ENCODE measurements at places on chromosomes 6 and 20.

- DNase-seq, result no peak
Observed at GRCh38 chr20:54995553-54995952, 520.2 kb downstream of the DOK5 start.

- DNase-seq, result no peak
Observed at GRCh38 chr20:15297059-15297875, 959.9 kb upstream of the FLRT3 start.

DNA sequence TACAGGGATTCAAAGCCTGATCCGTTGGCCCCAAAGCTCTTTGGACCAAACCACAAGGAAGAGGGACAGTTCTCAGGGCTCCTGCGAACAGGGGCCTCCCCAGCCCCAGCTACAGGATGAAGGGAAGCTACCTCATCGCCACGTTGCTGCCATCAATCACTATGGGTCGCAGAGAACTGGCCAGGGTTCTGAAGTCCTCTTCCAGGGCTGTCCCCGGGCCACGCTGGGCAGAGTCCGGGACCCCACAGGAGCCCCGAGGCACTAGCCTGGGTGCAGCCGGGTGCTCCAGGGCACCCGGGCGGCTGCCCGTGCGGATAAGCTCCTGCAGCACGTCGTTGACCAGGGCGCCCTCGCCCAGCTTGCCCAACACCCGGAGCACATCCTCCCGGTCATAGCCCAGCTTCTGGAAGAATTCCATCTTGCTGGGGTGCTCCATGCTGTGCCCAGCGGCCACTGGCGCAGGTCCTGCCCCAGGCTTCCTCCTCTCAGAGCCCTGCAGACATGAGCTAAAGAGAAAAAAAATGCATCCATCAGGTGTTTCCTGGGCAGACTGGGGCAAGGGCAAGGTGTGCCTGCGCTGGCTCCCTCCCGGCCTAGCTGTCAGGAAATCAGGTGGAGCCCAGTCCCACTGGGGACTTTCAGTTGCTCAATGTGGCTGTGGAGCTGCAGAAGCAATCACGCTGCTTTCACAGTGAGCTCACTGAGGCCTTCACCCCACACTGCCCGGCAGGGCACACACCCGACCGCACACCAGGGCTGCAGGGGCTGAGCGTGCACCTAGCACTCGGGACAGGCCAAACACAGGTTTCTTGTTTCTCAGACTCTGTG is 10.5 kb downstream of the ZC3H12D start:
- no peak for DNase-seq

GRCh38 chr6:161053103-161053502 is 61.5 kb downstream of the MAP3K4 start:
- no peak for DNase-seq
